K562 (cell line): ENCODE measurements at places on chromosomes 13 and 19. TPM values are rescaled to one million over a fixed set of nuclear protein-coding genes. Genes with fewer than 3 reads are reported as not detected.

The LGALS13 gene
- total RNA-seq = not detected in 2 replicates

- DNase-seq = no peak
These were observed 2.0 kb downstream of the LENG9 start for GRCh38 chr19:54461613-54462012.

DNA sequence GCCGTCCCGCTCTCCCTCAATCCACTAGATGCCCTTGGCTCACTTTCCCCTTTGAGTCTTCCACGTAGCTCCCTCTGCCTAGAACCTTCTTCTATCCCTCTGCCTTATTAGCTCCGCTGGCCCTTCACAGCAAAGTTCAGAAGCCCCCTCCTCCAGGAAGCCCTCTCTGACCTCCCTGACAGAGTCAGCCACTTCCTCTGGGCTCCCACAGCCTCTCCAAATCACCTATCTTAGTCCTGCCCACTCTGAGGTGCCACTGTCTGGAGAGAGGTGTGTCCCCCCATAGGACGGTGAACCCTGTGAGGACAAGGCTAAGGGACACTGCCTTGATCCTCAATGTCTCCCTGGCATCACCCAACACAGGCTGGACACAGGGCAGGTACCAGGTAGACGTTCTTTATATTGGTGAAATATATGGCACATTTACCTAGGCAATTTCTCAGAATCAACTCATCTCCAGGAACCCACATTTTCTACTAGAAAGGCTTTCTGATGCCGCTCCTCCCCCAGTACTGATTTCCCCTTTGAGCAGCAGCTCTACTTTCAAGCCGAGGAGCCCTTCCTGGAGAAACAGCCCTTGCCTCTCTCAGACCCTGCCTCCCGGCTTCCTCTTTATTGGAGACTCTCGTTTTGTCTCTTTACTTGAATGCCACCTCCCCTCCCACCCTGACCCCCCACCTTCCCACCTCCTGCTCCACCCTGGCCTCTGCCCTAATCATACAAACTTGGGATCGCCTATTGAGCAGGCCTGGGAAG is 3.4 kb upstream of the TGFB1 start:
- DNase-seq = no peak

- no peak for DNase-seq
These were observed 14.2 kb upstream of the PGLS start for GRCh38 chr19:17497149-17497798.

The CYP2A13 gene
- total RNA-seq = not detected in 2 replicates

DNA sequence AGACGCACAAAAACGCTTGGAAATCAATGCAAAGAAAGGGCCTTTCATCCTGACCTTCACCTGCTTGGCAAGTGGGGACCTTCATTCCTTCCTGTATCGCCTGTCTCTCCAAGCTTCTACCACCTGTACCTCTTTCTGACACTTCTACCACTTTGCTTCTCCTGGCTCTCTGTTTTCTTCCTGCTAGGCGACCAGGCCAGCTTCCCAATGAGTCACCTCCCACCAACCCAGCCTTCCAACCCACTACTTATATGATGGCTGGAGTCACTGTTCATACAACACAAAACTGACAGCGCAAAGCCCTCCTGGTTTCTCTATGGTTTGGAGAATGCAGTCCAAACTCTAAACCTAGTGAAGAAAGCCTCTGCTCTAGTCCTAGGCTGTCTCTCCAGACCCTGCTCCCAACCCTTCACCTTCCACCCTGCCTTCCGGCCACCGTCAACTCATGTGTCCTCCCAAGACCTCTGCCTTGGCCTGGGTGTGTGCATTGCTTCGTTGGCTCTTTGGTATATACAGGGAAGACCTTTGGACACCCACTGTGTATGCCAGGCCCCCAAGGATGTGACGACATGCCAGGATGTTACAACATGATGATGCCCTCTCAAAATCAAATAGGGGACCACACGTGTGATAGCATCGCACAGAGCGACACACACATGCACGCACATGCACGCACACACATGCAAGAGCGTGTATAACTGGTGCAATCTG is 148.5 kb downstream of the STK24 start:
- DNase-seq = no peak

DNA sequence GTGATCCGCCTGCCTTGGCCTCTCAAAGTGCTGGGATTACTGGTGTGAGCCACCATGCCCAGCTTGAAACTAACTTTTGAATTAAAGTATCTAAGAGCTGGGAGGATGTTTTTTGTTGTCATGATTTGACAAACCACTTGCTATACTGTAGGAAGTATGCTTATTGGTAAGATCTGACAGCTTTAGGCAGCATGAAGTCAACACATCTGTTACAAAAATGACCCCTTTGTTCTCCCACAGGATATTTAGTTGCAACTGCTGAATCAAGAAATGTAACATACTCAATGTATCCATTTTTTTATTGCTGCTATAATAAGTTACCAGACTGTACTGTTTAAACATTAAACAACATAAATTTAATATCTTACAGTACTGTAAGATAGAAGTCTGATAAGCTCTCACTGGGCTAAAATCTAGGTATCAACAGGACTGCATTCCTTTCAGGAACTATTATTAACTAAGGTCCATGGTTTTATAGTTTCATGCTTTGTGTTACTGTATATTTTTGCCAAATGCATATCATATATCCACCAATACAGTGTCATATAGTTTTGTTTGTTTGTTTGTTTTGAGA is 22.8 kb upstream of the LRP3 start:
- no peak for DNase-seq

The IRGC gene
- not detected in 2 replicates for total RNA-seq

GRCh38 chr13:29704648-29705047 is 109.2 kb upstream of the SLC7A1 start:
- DNase-seq = no peak

The CD37 gene
- total RNA-seq = 11.0 and 12.0 TPM in 2 replicates

DNA sequence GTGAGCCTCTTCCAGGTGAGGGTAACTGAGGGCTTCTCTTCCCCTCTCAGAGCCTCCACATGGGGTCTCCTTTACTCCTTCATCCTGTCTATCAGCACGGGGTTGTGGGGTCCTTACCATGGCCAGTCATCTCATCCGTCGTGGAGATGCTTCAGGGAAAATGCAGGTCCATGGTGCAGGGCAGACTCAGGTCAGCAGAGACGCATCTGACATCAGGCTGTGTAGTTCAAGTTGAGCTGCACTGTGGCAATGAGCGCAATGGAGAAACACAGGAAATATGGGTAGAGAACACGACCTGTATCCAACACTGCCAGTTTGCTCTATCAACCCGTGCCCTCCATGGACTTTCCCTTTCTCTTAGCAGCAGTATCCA is 13.9 kb downstream of the LILRA5 start:
- no peak for DNase-seq

GRCh38 chr13:88979465-88980175 is 1308.4 kb downstream of the SLITRK5 start:
- DNase-seq = no peak

- DNase-seq = no peak
These were observed 251.6 kb downstream of the KCTD12 start for GRCh38 chr13:76634431-76635191.

The ATXN8OS gene
- not detected in 2 replicates for total RNA-seq

DNA sequence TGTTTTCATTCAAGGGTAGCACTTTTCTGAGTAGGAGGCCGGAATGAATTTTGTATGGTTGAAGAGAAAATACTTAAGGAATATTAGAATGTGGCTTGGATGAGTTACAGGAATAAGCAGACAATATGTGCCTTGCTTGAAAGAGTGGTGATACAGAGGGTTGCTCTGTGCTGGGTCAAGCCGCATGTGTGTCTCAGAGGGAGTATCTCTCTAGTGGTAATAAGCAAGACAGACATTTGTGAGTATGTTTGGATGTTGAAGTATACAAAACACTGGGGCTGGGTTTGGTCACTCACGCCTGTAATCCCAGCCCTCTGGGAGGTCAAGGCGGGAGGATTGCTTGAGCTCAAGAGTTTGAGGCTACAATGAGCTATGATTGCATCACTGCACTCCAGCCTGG is 103.9 kb downstream of the LMO7 start:
- no peak for DNase-seq

DNA sequence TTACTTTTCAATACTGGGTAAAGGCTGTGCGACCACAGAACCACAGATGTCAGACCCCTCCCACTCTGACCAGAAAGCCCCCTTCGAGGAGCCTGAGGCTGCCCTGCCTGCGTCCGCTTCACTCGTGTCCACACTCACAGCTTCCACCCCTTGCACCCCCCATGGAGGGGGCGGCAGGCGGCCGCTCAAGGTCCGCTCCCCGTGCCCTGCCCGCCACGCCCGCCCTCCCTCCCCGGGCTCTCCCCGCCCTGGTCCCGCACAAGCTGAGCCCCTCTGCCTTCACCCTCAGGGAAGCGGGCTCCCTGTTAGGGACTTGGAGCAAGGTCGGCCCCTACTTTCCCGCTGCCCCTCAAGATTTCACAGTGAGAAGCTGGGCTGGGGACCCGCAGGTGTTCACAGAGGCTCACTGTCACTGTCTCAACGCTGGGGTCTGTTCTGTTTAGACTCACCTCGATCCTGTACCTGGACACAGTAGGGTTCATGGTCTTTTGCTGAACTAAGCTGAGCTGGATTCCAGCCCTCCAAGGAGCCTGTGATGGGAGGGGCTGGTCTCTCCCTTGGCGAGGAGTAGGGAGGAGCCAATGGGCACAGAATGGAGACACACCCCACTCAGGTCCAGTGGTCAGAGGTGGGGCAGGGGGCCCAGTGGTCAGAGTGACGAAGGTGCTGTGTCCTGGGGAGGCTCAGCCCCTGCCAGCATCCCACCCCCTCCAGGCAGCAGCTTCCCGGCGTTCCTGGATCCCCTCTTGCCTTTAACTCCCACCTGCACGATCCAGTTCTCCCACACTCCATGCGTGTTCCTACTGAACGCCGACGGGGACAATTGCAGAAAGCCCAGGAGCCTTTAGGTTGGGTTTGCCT is 69.5 kb downstream of the SPACA7 start:
- DNase-seq = no peak

GRCh38 chr19:30788105-30788765 is 416.1 kb downstream of the ZNF536 start:
- DNase-seq = no peak

- no peak for DNase-seq
These were observed 9.7 kb upstream of the ZNF709 start for GRCh38 chr19:12494260-12494860.
